ENCODE measurements at places on chromosomes 11 and 22. TPM values are rescaled to one million over a fixed set of nuclear protein-coding genes. Genes with fewer than 3 reads are reported as not detected.

- peak; percentile 52 for DNase-seq
Measured at GRCh38 chr11:67302571-67303131, 679 bp upstream of the SSH3 start.

- DNase-seq = no peak
Measured at GRCh38 chr11:107050121-107050520, 31.8 kb upstream of the GUCY1A2 start.

- no peak for DNase-seq
Measured at GRCh38 chr11:85572056-85572455, 55.1 kb downstream of the DLG2 start.

DNA sequence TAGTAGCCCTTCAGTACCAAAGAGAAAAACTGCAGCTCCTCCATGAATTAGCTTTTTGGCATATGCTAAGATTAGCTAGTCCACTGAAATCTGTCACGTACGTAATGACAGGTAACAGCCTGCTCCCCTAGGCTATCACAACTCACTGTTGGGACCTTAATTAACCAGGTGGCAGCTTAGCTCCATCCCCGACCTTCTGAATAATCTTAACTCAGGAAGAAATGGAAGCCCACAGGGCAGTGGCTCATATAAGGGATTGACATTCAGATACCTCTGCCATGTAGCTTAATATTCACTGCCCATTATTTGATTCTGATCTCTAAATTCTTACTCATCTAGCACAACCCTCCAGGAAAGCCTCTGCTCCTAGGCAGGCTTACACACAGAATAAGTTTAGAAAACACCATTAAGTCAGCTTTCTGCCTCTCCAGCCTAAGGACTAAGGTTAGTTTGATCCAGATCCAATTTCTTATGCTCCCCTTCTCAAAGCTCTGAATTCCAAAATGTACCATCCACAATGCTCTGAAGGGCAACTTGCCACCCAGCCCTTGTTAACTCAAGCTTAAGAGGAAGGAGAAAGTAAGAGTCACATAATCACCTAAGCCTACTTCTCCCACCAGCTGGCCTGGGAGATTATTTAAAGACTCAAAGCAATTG lies 5.0 kb downstream of the HSPA8 start:
- DNase-seq = no peak

DNA sequence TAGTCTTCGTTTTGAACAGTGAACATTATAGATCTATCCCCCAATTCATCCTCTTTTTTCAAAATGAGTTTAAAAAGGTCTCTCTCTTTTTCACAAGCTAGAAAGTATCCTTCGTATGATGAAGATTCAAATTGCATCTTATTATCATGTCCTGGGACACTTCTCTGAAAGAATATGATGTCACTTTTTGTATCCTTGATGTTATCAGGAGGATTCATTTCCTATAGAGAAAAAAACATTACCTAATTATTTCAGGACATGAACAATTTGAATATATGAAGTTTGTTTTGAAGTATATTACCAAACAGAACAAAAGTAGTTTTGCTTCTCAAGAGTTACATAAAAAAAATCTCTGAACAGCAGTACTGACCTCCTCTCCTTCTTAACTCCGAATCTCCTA lies 20.3 kb downstream of the IL18 start:
- DNase-seq = no peak

DNA sequence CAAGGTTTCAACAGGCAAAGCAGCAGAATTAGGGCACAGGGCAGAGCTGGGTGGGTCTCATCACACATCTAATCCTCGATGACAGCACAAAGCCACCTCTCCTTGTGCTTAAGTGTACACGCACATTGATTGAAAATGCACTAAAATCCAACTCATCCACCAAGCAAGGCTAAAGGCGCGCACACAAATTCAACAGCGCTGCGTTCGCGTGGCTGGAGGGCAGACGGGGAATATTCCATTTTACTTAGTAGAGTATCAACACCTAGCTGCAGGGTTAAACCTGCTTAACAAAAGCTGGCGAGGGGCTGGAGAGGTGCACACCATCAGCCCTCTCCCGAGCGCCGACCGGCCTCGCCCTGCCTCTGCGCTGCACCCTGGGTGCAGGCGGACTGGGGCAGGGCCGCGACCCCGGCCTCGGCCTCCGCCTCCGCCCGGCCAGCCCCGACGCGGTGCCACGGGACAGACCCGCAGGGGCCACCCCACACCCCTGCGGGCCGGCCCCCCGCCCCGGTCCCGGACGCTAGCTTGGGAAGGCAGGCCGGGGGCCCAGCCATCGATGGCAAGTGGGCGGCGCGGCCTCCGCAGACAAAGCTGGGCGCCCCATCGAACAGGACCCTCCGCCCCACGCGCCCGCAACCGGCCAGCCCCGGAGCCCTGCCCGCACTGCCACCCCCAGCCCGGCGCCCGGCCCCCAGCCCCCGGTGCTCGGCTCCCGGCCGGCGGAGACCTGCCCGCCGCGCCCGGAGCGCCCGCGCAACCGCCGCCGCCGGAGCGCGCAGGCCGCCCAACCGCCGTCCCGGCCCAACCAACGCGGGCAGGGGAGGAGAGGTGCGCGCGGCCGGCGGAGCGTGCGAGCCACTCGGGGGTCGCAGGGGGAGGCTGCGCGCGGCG lies 929 bp downstream of the PRDM10 start:
- DNase-seq = no peak

Gene JHY
- 2.2 TPM for polyA plus RNA-seq

Gene OR52E6
- not detected for polyA plus RNA-seq

Gene MMP12
- polyA plus RNA-seq = not detected

Measured in ovary (tissue), 10 donors.